ENCODE measurements at places on chromosomes 3 and 15.

GRCh38 chr3:43327582-43327979, 41.2 kb downstream of the SNRK start:
- DNase-seq: no peak

DNA sequence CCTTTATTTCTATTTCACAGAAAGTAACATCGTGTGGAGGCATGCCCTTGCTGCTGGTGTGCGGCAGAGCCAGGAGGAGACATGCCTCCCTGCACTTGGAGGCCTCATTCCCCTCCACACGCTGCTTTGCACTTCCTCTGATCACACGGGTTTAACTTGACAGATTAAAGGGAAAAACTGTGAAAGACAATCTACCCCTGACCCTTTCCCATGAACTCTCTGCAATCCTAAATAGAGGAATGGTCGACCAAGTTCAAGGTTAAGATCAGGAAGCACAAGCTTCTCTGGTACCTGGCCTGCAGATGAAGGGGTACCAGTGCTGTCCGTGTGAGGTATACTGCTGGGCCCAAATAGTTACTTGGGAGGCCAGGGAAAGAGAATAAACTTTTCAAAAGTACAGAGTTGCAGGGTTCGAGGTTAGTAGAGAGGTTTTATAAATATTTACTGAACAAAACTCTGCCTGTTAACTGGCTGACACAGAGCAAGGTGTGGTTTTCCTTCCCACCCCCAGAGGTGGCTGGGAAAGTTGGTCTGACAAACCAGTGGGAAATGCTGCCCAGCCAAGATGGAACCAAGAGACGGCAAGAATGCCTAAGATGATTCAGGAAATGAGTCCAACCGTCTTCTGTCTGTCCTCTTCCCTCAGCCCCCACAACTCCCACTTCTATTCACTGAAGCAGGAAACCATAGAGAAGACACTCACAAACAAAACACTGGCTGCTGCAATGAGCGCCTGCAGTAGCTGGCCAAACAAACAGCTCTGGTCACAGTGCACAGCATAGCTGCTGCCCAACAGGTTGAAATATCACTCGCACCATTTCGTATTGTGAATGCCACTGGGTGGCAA, 79.6 kb downstream of the IGF2BP2 start:
- DNase-seq: peak; percentile 91

- no peak for DNase-seq
These were observed 128.9 kb downstream of the CHCHD6 start for GRCh38 chr3:126832933-126833332.

GRCh38 chr15:35519541-35520149, 26.3 kb downstream of the DPH6 start:
- DNase-seq: peak; percentile 41

DNA sequence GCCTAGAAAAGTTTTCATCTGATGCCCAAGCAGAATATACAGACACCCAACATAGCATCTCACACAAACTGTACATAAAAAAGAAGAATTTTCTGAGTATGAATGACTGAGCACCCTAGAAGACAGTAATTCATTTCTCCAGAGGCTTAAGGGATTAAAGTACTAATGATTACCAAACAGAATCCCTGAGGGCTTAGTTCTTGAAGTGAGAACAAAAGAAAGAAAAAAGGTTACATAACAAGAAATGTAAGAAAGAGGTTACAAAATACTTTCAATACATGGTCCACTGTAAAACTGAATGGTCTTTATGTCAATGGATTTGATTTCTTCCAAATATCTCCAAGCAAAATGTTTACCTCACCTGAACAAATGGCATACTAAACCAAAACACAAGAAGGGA, 9.1 kb upstream of the NEK10 start:
- no peak for DNase-seq

DNA sequence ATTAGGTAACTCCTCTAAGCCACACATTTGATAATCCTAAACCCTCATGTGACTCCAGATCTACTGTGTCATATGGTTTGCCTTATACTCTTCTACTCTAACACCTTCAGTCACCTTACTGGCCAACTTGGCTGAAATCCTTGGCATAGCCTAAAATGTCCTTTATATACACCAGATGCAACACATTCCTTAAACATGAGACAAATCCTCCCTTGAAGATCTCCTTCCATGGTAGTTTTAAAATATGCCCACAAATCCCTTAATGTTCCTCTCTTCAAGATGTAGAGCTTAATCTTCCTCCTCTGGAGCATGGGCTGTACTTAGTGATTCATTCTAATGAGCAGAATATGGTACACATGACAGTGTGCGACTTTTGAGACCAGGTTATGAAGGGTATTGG, 238.9 kb downstream of the SUCLG2 start:
- no peak for DNase-seq

Measured in Kasumi-1 (cell line).